ENCODE measurements at places on chromosomes 12 and 14. TPM values are rescaled to one million over a fixed set of nuclear protein-coding genes. Genes with fewer than 3 reads are reported as not detected.

GRCh38 chr12:97063292-97063935 is 156.4 kb downstream of the NEDD1 start:
- DNase-seq: no peak

DNA sequence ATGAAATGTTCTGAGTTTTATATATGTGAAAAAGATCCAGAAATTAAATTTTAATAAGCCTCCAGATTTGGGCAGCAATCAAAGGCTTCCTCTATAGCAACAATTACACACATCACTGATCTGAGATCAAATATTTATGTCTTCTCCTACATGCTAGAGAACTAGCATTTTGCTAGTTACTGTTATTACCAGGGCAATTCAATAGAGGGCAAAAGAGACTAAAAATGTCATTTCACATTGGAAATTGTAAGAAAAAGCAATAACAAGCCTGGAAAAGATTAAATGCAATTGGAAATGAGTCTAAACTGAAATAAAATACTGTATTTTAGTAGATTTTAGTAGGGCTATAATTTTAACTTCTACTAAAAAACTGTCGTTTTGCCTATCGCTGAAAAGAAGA is 32.6 kb upstream of the ANO6 start:
- DNase-seq: no peak

DNA sequence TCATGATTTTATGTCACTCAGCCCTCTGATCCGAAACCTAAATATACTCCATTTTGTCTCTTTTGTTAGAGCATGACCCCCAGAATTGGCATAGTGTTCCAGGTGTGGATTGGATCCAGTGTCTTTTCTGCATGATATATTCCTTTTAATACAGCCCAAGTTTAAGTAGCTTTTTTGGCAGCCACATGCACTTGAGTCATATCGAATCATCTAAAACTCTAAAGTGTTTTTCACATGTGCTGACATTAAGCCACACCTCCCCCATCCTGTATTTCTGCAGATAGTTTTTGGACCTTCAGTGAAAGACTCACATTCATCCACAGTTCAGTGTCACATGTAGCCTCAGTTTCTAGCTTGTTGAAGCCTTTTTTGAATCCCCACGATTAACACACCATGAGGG is 30.6 kb downstream of the BORCS5 start:
- DNase-seq: no peak

- DNase-seq: no peak
Observed at GRCh38 chr12:108000111-108000510, 129.0 kb upstream of the WSCD2 start.

DNA sequence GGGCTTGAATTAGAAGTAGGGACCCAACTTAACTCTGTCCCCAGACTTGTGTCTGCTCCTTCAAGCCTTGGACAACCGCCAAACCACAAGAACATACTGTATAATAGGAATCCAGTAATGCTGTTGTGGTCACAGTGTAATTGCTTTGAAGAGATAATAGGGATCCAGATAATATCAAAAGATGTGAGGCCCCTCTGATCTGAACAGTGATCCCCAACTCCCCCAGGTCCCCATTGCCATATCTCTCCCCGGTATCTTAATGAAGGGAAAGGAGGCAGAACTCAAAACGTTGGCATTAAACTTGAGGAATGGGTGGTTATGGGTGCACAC is 8.5 kb upstream of the PLEKHH1 start:
- DNase-seq: no peak

DNA sequence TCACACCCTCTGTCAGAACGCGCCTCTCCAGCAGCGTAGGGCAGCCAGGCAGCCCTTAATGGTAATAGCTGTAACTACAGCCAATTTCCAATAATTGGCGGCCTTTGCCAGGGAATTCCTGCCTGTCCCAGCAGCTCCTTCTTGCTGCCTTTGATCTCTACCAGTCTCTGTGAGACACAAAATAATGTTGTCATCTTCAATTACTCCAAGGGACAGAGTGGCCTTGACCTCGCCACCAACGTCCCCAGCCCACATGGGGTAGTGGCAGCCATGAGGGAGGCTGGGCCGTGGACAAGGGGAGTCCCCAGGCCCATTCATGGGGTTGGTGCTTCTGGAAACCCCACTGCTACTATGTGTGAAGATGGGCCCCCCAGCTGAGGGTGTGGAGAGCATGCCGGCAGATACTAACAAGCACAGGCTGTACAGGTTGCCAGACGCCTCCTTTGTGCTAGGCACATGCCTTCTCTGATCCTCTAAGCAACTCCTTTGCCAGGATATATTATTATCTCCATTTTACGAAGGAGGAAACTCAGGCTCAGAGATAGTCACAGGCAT is 17.4 kb upstream of the CLMN start:
- DNase-seq: no peak

- no peak for DNase-seq
Observed at GRCh38 chr12:31017535-31017934, 56.1 kb upstream of the DDX11 start.

IQSEC3 gene
- not detected for total RNA-seq

DNA sequence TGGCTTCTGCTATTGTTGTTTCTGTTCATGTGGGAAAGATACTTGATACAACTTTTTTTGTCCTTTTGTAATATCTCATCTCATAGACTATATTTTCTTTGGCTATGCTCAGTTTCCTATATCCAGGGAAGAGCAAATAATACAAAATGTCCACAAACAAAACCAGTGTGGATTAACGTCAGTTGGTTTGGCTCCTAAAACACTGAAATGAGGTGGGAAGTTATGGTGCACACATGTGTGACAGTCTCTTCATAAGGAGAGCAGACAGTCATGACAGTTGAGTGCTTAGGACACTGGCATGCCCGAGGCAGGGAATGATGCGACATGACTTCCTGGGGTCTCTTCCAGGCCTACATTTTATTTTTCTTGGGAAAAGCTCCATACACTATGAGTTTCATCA is 27.5 kb downstream of the RHOJ start:
- no peak for DNase-seq
